Lung microvascular endothelial cell (primary cell): ENCODE measurements at places on chromosomes 7 and 10. TPM values are rescaled to one million over a fixed set of nuclear protein-coding genes. Genes with fewer than 3 reads are reported as not detected.

NUDT13 gene
- total RNA-seq: 1.2 and 1.7 TPM in 2 replicates

GRCh38 chr7:28701731-28702130 is 256.4 kb downstream of the TRIL start:
- DNase-seq: no peak

TMED4 gene
- total RNA-seq: 50.6 and 77.8 TPM in 2 replicates

GRCh38 chr10:129725482-129725881 is 238.6 kb downstream of the EBF3 start:
- DNase-seq: no peak

DNA sequence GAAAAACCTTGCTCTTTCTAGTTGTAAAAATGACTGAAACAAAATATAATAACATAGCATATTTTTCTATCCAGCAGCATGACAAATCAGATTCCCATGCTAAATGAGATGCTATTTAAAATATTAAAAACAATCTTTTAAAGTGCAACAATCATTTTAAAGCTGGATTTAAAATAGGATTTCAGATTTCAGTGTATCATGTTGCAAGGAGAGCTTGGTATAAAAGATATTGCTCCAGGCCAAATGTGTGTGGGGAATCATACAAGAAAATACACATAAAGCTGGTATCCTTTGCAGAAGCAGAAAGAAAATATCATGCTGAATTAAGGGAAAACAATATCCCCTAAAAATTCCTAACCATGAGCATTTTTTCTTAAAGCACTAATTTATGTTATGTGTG is 42.2 kb downstream of the SLC13A1 start:
- DNase-seq: no peak

DNA sequence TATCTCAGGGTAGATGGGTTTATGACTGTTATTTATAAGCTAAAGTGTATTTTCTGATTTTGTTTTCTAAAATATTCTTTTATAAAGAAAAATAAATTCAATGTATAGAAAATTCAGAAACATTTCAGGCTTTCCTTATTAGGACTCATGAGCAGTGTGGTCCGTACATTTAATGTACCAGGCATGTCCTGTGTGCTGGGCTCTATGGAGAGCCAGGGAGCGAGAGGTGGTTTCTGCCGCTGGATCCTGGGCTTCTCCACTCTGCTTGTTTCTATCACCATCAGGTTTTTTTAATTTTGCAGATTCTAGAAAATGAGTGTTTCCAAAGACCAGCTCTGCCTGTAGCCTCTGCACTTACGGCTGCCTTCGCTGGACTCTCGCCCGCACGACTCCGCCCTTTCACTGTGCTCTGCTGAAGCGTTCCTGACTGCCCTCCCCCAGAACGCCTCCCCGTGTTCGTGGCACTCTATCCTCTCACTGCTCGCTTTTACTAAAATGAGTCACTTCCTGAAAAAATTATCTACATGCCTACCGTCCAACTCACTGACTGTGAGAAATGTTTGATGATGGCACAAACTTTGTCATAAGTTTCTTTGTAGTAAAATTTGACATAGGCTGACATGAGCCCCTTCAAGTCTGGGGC is 188.5 kb downstream of the ZMYND11 start:
- peak; percentile 94 for DNase-seq

DNA sequence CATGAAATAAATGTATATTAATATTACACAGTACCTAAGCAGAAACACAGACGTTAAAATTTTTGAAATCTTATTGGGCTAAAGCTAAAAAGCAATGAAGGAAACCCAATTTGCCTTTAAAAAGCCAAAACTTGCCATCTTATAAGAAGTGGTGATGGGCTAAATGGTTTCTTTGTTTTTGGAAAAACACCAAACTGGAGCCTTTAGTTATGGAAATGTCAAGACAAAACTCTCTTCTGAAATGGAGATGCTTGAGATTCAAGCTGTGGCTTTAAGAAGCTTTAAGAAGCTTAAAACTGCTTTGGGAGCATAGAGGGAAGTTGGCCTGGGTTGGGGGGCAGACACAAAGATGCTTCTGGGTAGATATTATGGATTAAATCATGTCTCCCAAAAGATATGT is 277.0 kb downstream of the GFRA1 start:
- no peak for DNase-seq

CASTOR2 gene
- total RNA-seq: 8.3 and 12.7 TPM in 2 replicates

DYDC2 gene
- total RNA-seq: not detected in 2 replicates

DNA sequence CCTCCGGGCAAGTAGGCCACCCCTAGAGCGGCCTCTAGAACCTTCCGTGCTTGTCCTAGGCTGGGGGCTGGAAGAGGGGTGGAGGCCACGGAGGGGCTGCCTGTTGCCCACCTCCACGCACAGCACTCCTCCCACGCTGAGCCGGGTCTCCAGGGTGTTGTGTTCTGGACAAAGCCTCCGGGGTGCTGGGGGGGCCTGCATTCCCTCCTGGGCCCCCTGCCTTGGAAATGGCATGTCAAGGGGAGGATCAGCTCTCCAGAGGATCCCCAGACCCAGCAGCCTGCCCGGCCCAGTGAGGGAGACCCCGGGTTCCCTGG is 8.1 kb upstream of the TTYH3 start:
- no peak for DNase-seq

GJC3 gene
- 0.65 and 1.2 TPM in 2 replicates for total RNA-seq

- no peak for DNase-seq
These were observed 33.8 kb downstream of the GPR22 start for GRCh38 chr7:107503687-107504086.

PITRM1 gene
- total RNA-seq: 35.9 and 54.0 TPM in 2 replicates

DNA sequence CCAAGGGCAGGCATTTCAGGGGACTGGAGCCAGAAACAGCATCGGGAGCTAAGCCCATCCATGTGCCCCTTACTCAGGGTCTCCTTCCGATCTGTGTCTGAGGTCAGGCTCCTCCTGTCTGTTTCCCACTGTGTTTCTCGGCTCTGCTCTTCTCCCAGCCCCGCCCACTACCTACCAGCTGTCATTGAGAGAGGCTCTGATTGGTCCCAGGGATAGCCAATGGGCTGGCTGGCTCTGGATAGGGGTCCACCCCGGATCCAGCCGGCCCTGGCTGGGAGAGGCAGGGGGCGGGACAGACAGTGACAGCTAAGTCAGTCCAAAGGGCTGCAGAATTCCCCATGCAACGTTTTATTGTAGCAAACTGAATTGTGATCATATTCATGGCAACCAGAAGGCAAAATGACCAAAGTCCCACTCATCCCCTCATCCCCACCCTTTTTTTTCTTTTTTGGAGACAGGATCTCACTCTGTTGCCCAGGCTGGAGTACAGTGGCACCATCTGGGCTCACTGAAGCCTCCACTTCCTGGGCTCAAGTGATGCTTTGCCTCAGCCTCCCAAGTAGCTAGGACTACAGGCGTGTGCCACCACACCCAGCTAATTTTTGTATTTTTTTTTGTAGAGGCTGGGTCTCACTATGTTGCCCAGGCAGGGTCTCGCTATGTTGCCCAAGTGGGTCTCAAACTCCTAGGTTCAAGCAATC is 76.3 kb downstream of the CLIP2 start:
- peak; percentile 70 for DNase-seq

FLNC gene
- total RNA-seq: 122 and 131 TPM in 2 replicates
